Body of pancreas (tissue), 4 donors: ENCODE measurements at places on chromosomes 12 and 14.

- no peak for DNase-seq
Observed at GRCh38 chr12:62832558-62832957, 102.4 kb downstream of the PPM1H start.

- DNase-seq, result no peak
Observed at GRCh38 chr12:24482882-24483604, 465.9 kb downstream of the BCAT1 start.

- DNase-seq, result no peak
Observed at GRCh38 chr12:109947521-109947920, 47.4 kb downstream of the TCHP start.

- no peak for DNase-seq
Observed at GRCh38 chr12:122333142-122334087, 67.1 kb upstream of the VPS33A start.

- peak; percentile 53 for DNase-seq
Observed at GRCh38 chr14:31025367-31026076, at the start of gene AP4S1. Gene AP4S1 (plus strand): TSS chr14:31025649. CDS start chr14:31066197, 40,548 bp downstream.

GRCh38 chr12:58633479-58633878 is 286.8 kb downstream of the LRIG3 start:
- DNase-seq, result no peak

DNA sequence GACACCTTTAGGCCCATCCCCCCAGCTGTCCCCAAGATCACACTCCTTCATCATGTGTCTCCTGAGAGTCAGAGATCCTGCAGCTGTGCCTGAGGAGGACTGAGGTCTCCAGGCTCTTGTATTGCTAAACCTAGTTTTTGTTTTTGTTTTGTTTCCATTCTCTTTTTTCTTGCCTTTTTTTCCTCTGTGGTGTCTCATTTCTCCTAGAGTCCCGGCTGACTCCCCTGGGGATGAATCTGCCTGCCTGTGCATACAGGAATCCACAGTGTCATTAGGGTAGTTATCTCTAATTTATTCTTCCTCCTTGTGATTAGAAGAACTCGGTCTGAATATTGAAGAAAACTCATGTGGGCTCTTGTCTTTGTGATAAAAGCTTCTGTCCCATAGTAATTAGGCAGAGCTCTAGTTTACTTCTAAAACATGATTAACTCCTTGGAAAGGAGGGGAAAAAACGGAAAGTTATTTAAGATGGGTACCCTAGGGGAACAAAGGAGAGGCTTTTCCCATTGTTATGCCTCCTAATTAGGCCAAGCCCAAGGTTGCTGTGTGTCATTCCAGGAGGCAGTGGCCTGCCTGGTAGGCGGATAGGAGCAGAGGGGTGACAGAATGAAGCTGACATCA is 343.2 kb downstream of the ZFP36L1 start:
- no peak for DNase-seq

DNA sequence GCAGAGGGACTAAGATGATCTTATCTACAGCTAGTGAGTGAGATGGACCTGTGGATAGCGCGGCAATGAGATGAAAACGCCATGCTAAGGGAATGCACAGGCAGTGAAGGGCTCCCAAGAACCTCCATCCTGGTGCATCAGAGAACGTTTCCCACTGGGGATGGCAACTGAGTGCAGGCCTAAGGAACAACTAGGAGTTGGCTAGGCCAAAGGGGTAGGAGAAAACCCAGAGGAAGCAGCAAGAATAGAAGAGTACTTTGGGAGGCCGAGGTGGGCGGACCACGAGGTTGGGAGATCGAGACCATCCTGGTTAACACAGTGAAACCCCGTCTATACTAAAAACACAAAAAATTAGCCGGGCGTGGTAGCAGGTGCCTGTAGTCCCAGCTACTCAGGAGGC is 24.6 kb upstream of the BATF start:
- no peak for DNase-seq

DNA sequence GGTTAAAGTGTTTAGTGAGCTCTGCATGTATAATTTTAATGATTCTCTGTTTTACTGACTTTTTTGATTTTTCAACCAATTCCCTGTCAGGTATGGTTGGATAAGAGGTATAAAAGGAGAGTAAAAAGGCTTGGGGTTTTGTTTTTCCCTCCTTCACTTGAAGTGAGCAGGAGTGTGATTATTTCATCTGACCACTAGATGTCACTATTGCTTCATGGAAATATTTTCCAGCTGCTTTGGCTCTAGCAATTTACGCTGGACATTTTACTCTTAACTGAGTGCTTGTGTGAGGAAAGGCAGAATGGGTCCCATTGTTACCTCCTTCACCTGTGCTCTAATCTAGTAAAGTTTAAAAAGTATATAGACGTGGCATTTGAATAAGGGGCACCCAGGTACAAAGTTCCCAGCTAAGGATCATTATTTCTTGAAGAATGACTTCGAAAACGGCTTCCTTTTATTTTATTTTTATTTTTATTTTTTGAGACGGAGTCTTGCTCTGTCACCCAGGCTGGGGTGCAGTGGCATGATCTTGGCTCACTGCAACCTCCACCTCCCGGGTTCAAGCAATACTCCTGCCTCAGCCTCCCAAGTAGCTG is 66.5 kb downstream of the TBC1D30 start:
- peak; percentile 9 for DNase-seq

DNA sequence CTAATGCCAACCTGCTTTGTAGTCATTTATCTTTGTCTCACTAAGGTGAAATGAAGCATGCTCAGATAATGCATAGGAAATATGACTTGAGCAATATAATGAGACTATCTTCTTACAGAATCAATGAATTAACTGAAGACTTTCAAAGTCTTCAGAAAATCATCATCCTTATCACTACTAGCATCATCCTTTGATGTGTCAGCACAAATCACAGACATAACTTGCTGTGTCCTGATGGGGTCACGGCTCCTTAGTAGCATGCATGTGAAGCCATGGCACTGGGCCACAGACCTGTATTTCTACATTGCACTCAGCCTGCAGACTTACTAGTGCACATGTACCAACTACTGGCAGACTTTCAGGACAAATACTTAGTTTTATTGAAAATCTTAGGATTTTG is 18.9 kb downstream of the TMEM260 start:
- no peak for DNase-seq

DNA sequence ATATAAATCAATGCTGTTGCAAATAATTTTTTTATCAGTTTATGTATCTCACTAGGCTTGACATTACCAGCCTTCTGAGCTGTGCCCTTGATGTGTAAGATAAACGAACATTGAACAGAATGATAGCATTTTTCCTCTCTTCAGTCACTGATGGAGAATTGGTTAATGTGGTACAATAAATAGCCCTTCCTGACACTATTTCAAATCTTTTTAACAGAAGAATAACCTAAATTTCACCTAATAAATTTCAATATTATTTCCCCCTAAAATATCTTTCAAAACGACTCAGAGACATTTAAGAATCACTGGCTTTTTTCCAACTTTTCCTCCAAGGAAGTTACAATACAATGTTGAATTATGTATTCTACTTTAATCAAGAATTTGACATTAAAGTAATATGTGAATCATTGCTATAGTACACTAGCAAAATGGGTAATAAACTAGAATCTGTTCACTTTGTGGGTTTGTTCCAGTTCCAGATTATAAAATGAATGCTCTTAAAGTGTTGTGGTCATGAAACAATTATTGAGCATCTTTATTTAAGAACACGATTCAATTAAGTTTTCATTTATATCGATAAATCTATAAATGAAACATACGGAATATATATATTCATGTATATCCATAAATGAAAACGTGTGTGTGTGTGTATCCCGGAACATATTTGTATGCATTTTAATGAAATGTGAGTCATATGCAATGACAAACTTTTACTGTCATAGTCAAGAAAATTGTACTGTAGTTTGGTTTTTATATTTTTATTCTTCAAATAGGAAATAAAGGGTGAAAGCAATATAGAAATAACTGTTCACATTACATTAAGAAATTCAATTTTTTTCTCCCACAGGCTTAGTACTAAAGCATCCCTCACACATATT is 2.5 kb upstream of the ATP2B1 start:
- no peak for DNase-seq

DNA sequence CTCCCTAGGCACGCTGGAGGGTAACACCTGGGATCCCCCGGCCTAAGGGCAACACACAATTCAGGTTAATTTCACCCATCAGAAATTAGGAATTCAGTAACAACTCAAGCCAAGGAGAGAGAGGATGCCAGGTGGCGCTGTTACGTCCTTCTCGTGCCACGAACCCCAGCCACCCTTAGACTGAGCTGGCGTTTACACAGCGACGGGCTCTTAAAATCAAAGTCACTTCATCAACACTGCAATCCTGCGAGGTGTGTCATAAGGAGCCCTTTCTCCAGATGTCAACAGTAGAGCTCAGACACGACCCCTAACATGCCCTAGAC is 110.6 kb upstream of the TMEM132D start:
- DNase-seq, result no peak

DNA sequence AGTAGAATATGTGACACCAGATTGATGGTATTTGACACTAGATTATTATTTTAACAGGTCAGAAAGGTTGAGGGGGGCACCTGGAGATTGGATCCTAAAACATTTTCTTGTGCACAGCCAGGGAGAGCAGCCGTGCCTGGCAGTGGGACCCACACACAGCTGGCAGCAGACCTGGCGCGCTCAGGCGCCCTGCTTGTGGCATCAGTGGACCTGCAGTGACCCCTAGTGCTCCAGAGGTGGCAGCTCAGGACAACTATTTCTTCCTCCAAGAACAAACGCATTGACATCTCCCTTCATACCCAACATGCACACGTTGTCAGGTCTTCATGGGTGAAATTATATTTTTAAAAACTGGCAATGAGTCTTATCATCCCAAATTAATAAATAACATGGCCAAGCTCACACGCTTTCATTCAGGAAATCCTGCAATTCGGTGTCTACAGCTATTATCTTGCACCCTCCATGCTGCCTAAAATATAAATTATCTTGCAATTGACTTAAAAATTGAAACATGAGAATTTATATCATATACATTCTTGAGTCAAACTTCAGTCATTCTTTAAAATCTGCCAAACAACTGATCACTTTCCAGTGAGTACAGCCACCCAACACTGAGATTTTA is 7.7 kb upstream of the TMEM132D start:
- DNase-seq, result peak; percentile 63

DNA sequence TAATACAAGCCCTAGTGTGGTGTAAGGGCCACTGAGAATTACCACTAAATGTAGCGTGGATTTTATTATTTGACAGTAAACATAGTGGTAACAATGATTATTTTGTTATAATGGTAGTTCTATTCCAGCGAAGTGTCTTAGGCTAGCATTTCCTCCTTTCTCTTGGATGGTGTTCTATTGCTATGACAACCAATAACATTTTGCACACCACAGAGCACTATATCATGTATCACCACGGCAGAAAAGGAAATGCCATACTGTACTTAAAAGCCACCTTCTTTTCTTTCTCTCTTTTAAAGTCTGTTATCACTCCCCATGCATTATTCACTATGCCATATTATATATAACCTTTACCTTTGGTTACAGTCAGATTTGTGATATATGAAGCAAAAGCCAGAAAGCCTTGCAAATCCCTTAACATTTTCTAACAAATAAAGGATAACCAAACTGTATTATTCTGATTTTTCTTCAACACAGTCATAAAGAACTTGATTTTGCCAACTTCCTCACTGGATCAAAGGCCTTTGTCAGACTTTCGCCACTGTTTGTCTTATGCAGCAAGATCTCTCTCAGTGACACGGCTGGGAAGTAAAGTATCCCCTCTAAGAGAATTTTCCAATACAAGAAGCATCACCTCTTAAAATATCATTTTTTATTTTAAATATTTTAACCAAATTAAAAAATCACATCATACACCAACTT is 195.8 kb downstream of the FOXN3 start:
- DNase-seq, result no peak

DNA sequence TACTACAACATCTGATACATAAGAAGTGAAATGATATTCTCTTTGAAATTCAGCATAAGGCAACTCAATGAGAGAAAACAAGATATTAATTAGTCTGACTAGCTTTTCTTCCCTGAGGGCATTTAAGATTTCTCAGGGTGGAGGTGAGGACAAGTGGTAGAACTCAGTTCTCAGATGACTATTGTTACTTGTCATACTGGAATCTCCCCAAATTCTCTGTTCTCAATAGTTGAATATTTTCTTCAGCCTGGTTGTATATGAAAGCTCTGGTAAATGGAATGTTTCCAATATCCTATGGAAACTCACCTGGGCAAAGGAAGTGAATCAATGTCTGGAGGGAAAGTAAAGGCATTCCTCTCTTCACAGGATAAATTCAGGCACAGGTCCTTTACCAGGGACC is 18.2 kb upstream of the ITGA5 start:
- DNase-seq, result no peak

DNA sequence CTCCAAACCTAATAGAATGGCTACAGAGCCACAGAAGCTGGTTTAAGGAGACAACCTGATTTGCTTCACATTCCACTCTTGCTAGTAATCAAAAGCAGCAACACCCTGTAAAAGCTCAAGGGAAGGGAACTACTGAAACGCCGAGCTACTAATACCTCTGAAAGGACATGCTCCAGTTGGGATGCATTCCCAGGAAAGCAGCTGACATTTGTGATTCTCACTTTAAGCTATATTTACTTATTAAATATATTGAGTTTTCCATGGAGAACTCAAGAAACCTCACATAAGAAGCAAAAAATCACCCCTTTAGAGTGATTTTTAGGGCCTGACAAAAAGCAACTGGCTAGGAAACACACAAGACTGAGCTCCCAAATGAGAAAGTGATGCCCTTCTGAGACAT is 1073.0 kb upstream of the FLRT2 start:
- no peak for DNase-seq

DNA sequence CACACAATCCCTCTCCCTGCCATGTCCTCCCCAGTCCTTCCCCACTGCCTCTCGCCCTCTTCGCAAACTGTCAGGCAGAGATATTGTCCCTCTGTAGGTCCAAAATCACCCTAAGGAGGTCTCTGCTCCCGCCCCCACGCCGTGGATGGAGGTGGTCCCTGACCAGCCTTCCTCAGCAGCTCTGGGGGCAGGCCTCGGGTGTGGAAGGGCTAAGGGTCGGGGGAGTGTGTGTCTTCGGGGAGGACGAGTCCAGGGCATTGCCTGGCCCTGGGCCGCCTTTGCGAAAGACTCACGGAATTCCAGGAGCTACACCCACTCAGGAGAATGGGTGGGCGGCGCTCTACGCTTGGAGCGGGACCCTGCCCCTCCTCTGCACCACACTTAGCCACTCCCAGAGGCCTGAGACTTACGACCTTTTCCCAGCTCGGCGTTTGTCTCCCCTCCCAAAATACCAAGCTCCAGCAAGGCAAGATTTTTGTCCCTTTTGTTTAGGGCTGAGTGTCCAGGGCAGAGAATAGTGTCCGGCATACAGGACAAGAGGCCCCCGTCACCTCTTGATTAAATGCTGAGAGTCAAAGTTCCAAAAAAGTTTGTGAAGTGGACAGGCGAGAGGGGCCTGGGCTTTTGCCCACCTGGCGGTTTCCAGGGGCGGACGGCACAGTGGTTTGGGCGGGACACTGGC is 881 bp downstream of the PYGL start:
- DNase-seq, result peak; percentile 37

- DNase-seq, result no peak
Observed at GRCh38 chr14:47150267-47150666, 498.7 kb upstream of the RPL10L start.

DNA sequence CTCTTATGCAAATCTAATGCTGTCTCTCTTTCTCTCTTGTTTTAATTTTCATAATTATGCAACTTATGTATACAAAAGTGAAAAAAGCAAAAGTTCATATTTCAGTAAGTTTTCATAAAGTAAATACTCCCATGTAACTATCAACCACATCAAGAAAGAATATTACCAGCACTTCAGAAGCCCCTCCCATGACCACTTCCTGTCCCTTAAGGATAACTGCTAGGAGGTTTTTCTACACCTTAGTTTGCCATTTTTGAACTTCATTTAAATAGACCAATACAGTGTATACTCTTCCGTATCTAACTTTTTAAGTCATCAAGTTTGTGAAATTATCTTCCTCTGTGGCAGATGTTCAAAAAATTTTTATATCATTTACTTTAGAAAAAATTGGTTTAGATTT is 547 bp upstream of the OR4K15 start:
- DNase-seq, result no peak
